CD8-positive, alpha-beta memory T cell (primary cell): ENCODE measurements at places on chromosomes 6 and 20.

GRCh38 chr6:166942393-166943168 lies 13.8 kb downstream of the RNASET2 start:
- no peak overlapping the region for H3K4me3 ChIP-seq
- peaks cover 44% of the 10 kb centered on the region for H3K36me3 ChIP-seq
- H3K27ac ChIP-seq = no peak overlapping the region
- no peaks in the 10 kb centered on the region for H3K27me3 ChIP-seq
- DNase-seq = no peak

DNA sequence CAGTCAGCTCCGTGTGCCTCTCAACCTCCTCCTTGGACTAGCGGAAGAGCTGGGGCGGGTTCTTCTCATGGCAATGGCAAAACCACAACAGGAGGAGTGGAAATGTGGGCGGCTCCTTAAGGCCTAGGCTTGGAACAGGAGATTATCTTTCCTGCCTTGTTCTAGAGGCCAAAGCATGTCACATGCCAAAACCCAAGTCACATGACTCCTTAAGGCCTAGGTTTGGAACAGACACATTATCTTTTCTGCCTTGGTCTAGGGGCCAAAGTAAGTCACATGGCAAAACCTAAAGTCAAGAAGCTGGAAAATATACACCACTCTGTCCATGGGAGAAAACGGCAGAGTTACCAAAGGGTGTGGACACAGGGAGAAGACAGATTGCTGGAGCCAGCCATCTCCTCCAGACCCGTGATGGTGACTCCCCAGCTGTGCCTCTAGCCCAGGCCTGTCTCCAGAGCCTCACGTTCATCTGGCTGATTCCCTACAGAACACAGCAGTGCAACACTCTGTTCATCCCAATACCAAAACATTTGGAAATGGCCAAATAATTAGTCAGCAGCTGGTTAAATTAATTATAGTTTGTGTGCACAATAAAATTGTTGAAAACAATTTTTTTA lies 34.2 kb downstream of the ANKRD60 start:
- H3K27ac ChIP-seq = no peak overlapping the region
- H3K4me1 ChIP-seq = no peaks in the 10 kb centered on the region
- H3K36me3 ChIP-seq = no peaks in the 10 kb centered on the region

DNA sequence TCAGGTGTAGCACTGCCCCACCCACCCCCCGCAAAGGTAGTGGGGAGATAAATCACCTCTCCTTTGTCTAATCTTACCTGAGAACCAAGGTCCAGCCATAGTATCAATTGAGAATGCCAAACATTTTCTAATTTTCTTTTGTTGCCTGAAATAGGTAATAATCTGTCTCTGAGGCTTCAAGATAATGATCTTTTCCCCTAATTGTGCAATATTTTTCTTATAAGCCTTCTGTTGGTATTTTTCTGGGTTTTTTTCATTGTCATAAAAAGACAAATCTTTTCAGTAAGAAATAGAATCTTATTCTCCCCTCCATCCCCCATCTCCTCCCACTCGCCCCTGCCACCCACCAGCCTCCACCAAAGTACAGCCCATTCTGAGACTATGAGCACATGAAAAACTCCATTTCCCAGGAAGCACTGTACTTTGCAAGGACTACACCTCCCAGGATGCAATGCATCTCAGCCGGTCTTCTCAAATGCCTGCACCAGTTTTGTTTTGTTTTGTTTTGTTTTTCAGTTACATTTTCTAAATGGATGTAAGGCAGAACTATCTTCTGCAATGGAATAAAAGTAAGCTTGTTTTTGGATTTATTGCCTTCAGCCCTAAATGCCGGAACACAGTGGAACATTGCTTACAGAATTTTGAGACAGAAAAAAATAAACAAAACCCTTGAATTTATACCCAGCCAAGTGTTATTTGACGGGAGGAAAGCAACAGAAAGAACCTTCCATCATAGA lies 268.0 kb downstream of the TFAP2A start:
- no peaks in the 10 kb centered on the region for H3K4me1 ChIP-seq
- H3K4me3 ChIP-seq = no peak overlapping the region
- no peaks in the 10 kb centered on the region for H3K27me3 ChIP-seq
- DNase-seq = no peak

- H3K36me3 ChIP-seq = no peaks in the 10 kb centered on the region
- peaks cover 51% of the 10 kb centered on the region for H3K4me1 ChIP-seq
- DNase-seq = no peak
- no peak overlapping the region for H3K27ac ChIP-seq
Observed at GRCh38 chr20:43723186-43723585, 3.6 kb downstream of the GTSF1L start.

DNA sequence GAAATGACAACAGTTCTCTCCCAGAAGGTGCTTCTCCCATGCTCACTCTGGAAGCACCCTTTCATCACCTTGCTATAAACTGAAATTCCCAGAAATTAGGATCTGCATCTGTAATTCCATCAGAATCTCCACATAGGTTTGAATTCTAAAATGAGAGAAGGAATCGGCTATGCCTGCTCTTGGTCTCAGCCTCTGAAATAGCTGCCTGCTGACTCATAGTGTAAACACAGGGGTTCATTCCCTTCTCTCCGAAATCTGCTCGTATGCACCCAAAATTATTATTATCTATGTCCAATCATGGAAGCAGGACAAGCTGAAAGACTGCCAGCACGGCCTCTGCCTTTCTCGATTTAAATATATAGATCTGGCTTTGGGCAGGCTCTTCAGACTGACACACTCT lies 74.6 kb upstream of the TAB2 start:
- no peak overlapping the region for H3K27ac ChIP-seq
- H3K36me3 ChIP-seq = no peaks in the 10 kb centered on the region
- H3K27me3 ChIP-seq = no peaks in the 10 kb centered on the region
- peaks cover 9% of the 10 kb centered on the region for H3K4me1 ChIP-seq
- no peak for DNase-seq
- no peak overlapping the region for H3K4me3 ChIP-seq

DNA sequence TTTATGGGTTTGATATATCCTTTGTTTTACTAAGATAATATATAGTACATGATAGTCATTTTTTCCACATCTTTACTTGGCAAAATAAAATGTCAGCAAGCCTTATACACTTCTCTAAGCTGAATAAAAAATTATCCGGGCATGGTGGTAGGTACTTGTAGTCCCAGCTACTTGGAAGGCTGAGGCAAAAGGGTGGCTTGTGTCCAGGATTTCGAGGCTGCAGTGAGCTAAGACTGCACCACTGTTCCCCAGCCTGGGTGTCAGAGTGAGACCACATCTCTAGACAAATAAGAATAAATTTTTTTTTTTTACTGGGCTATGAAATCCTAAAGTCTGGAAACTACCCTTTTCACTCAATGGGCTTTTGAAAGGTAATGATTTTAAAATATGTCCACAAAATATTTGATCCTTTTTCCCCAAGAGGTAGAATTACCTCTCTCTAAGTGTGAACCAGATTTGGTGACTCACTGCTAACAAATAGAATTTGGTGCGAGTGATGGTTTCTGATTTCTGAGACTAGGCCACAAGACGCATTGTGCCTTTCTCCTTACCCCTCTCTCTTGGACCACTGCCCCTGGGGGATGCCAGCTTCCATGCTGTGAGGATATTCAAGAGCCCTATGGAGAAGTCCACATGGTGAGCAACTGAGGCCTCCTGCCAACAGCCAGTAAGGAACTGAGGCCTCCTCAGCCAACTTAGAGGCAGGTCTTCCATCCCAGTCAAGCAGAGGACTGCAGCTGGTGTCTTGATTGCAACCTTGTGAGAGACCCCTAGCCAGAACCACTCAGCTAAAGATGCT lies 84.2 kb upstream of the ZNFX1 start:
- H3K27ac ChIP-seq = no peak overlapping the region
- H3K36me3 ChIP-seq = no peaks in the 10 kb centered on the region
- no peaks in the 10 kb centered on the region for H3K27me3 ChIP-seq

- no peak overlapping the region for H3K27ac ChIP-seq
- H3K36me3 ChIP-seq = no peaks in the 10 kb centered on the region
- no peaks in the 10 kb centered on the region for H3K27me3 ChIP-seq
- H3K4me3 ChIP-seq = no peak overlapping the region
- no peaks in the 10 kb centered on the region for H3K4me1 ChIP-seq
Observed at GRCh38 chr20:64149141-64149540, 15.1 kb upstream of the MYT1 start.

GRCh38 chr6:70575899-70576495 lies 9.3 kb downstream of the SDHAF4 start:
- H3K36me3 ChIP-seq = peaks cover 6% of the 10 kb centered on the region
- no peak overlapping the region for H3K27ac ChIP-seq
- DNase-seq = no peak
- H3K27me3 ChIP-seq = no peaks in the 10 kb centered on the region
- no peak overlapping the region for H3K4me3 ChIP-seq
- no peaks in the 10 kb centered on the region for H3K4me1 ChIP-seq

GRCh38 chr20:47620808-47621805 lies 119.4 kb downstream of the NCOA3 start:
- no peaks in the 10 kb centered on the region for H3K27me3 ChIP-seq
- DNase-seq = no peak
- no peak overlapping the region for H3K4me3 ChIP-seq
- H3K27ac ChIP-seq = no peak overlapping the region

- H3K36me3 ChIP-seq = no peaks in the 10 kb centered on the region
- no peak overlapping the region for H3K27ac ChIP-seq
- no peaks in the 10 kb centered on the region for H3K27me3 ChIP-seq
- H3K4me1 ChIP-seq = no peaks in the 10 kb centered on the region
- no peak for DNase-seq
Observed at GRCh38 chr6:135380793-135381192, 116.7 kb downstream of the AHI1 start.

DNA sequence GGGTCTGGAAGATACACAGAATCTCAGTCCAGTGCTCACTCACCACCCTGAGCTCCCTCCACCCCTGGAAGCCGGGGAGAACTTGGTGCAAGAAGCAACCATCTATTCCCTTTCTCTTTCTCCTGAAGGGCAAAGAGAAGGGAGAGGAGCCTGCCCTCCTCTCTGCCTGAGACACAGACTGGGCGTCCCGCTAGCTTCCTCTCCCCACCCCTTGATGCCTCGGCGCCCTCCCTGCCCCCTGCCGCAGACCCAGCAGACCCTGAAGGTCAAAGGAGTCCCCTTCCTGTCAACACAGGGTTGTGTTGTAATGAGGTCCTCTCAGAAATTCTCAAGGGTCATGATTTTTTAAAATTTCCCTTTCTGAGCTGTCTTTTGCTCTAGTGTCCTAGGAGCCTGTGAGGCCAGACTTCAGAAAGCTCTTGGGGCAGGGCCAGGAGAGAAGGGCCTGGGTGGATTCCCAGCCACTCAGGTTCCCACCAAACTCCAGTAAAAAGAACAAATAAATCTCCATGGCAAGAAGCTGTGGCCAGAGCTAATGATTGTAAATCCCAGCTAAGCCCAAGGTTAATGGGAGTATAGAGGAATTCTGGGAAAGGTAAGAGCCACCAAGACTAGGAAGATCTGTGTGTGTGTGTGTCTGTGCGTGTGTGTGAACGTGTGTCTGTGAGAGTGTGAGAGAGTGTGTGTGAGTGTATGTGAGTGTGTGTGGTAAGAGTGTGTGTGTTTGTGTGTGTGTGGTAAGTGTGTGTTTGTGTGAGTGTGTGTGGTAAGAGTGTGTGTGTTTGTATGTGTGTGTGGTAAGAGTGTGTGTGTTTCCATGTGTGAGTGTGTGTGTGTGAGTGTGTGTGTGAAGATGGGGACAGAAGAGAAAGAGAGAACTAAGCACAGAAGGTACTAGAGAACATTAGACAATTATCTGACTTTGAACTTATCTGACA lies 1.1 kb upstream of the JPH2 start:
- H3K27me3 ChIP-seq = peaks cover 28% of the 10 kb centered on the region
- H3K4me3 ChIP-seq = no peak overlapping the region
- DNase-seq = no peak
- H3K36me3 ChIP-seq = no peaks in the 10 kb centered on the region
- peaks cover 5% of the 10 kb centered on the region for H3K4me1 ChIP-seq

DNA sequence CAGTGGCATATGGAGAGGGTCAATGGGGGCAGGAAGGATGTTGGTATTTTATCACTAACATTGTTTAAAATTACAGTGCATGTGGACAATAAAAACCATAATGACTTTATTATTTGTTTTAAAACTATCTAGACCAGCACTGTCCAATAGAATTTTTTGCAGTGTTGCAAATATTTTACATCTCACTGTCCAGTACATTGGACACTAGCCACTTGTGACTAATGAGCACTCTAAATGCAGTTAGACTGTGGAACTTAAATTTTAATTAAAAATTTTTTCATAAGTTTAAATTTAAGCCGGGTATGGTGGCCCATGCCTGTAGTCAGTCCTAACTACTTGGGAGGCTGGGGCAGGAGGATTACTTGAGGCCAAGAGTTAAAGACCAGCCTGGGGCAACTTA lies 101.7 kb downstream of the DTD1 start:
- no peaks in the 10 kb centered on the region for H3K27me3 ChIP-seq
- no peak for DNase-seq
- H3K4me1 ChIP-seq = no peaks in the 10 kb centered on the region
- H3K4me3 ChIP-seq = no peak overlapping the region
- no peak overlapping the region for H3K27ac ChIP-seq

GRCh38 chr6:74182992-74183391 lies 487.0 kb downstream of the CD109 start:
- DNase-seq = no peak
- no peak overlapping the region for H3K4me3 ChIP-seq
- H3K27ac ChIP-seq = no peak overlapping the region
- H3K4me1 ChIP-seq = no peaks in the 10 kb centered on the region
- H3K27me3 ChIP-seq = no peaks in the 10 kb centered on the region
- H3K36me3 ChIP-seq = no peaks in the 10 kb centered on the region

GRCh38 chr20:24816431-24816830 lies 132.6 kb upstream of the CST7 start:
- no peaks in the 10 kb centered on the region for H3K36me3 ChIP-seq
- H3K27me3 ChIP-seq = no peaks in the 10 kb centered on the region
- no peak overlapping the region for H3K4me3 ChIP-seq
- no peak overlapping the region for H3K27ac ChIP-seq
- H3K4me1 ChIP-seq = no peaks in the 10 kb centered on the region

DNA sequence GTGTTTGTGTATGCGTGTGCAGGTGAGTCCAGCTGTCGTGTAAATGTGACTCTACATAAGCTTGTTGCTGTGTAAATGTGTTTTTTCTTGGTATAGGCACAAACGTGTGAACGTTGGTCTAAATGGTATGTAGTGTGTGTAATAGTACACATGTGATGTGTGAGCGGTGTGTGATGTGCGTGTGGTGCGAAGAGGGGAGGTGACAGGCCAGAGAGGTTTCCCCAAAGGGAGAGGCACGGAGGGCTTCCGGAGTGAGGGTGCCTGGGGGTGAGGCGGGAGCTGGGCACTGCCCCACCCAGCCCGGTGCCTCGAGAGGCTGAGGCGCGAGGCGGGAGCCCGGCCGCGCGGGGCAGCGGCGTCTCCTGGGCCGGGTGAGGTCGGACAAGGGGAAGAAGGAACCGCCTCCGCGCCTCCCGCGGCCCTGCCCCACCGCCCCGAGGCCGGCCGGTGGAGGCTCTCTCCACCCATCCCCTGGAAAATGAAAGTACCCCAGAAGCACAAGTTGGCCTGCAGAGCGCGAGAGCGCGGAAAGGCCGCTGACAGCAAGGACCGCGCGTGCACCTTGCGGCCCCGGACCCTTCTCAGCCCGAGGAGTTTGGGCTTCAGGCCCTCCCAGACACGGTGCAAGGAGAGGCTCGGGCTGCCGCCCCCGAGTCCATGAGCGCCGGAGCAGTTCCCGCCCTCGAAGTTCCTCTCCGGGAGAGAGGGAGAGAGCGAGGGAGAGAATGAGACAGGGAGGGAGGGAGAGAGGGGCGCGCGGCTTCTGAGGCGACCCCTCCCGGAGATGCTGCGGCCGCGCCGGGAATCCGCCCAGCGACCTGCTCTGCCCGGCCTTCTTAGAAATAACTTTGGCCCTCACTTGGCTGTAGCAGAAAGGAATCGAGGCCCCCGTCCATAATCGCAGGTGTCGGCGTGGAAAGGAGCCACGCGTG lies 43.2 kb upstream of the OSTM1 start:
- no peak overlapping the region for H3K27ac ChIP-seq
- H3K4me3 ChIP-seq = peak overlapping the region; percentile 55
- DNase-seq = peak; percentile 51
- H3K36me3 ChIP-seq = no peaks in the 10 kb centered on the region
- peaks cover 44% of the 10 kb centered on the region for H3K4me1 ChIP-seq
